ENCODE measurements at places on chromosomes 2 and 18.
A peak's percentile ranks its signal among the peaks of the same experiment; 100 is the strongest.

DNA sequence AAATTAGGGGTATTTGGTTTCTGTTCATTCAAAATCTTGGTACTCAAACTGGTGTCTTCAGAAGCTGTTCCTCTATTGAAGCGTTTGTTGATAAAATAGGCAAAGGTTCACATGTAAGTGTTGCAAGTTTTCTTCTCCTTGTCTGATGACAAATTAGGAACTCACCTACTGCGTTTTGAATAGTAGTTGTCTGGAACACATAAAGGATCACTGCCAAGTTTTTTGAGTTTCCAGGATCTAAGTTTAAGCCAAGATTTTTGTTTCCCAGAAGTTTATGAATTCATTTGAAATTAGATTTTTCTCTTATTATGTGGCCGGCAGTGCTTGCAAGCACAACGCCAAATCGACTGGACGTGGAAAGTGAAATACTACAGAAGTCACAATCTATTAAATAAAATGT, 85.4 kb downstream of the ARHGEF33 start:
- no peak for DNase-seq

GRCh38 chr2:134665727-134666506, 52.9 kb downstream of the TMEM163 start:
- DNase-seq = no peak

DNA sequence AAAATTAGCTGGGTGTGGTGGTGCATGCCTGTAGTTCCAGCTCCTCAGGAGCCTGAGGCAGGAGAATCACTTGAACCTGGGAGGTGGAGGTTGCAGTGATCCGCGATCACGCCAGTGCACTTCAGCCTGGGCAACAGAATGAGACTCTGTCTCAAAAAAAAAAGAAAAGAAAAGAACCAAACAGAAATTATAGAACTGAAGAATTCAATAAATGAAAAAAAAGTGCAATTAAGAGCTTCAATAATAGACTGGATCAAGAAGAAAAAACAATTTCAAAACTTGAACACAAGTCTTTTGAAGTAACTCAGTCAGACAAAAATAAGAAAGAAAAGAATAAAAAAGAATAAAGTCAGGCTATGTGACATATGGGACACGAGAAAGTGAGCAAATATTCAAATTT, 175.8 kb upstream of the ZSWIM2 start:
- no peak for DNase-seq

DNA sequence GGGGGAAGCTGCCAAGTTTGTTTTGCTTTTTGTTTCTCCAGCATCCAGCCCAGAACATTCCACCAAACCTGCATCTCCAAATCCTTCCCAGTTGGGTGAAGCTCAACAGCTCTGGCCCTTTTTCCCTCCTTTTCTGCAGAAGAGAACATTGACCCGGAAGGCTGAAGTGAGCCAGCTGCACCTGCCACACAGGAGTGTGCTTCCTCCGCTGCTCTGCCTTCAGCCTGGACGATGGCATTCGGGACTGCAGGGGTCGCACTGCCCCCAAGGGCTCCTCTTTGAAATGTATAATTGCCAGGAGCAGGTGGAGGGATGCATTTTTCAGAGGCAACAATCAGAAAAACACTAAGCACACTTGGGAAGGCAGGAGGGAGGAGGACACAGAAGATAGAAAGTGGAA, 41.8 kb downstream of the ST8SIA5 start:
- DNase-seq = no peak

GRCh38 chr18:60667016-60667415, 294.4 kb upstream of the MC4R start:
- no peak for DNase-seq

GRCh38 chr18:6793986-6794385, 64.5 kb downstream of the ARHGAP28 start:
- DNase-seq = no peak

DNA sequence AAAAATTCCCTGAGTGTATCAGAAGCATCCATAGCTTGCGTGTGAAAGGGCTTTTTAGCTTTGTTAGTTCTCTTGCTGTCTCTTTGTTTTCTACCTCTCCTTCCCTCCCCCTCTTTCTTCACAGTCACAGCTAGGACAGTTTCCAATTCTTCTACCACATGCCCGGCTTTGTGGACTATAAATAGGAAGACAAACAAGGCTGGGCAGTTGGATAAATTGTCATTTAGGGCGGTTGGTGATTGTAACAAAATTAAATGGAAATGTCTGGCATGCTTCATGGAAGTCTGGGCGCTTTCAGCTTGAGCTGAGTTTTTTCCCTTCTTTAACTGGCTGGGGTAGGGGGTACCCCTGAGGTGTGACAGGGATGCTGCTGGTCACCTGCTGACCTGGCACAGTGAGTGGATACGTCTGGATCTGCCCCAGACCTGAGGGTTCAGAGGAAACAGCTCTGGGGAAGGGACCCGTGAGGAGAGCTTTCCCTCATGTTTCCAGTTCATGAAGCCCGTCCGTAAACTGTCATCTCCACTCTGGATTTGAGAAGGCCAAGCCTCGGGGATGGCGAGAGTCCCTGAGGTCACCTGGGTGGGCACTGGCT, 29.0 kb upstream of the GIGYF2 start:
- no peak for DNase-seq

GRCh38 chr2:58540681-58541080, 299.6 kb upstream of the FANCL start:
- no peak for DNase-seq

DNA sequence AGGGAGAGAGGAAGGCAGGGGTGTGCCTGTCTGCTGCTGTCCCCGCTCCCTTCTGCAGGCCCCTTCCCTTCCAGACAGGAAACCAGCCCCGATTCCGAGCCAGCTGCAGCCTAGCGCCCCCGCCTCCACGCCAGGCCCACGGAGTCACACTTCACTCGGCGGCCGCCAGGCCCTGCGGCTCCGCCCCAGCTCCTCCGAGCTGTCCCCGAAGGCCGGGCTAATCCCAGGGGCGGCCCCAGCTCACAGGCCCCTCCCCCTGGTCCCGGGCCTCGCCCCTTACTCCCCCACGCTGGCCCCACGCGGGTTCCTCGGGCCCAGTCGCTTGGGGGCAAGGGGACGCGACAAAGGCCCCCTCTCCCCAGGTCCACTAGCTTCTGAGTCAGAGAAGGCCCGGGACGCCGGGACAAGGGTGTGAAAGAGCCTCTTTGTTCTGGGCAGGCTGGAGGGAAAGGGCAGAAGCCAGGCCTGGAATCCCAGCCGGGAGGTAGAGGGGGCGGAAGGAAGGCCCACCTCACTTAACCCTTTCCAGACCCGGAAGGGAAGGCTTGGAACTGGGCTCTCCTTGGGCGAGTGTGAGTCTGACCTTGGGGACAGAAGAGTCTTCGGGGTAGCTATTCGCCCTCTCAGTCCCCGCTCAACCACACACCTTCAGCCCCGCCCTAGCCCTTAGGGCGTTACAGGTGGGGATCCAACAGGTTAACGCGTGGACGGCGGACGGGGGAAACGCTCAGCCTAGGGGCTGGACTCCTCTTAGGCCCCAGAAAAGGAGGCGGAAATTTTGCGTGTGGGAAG, 1.2 kb downstream of the RTKN start:
- DNase-seq = peak; percentile 92

DNA sequence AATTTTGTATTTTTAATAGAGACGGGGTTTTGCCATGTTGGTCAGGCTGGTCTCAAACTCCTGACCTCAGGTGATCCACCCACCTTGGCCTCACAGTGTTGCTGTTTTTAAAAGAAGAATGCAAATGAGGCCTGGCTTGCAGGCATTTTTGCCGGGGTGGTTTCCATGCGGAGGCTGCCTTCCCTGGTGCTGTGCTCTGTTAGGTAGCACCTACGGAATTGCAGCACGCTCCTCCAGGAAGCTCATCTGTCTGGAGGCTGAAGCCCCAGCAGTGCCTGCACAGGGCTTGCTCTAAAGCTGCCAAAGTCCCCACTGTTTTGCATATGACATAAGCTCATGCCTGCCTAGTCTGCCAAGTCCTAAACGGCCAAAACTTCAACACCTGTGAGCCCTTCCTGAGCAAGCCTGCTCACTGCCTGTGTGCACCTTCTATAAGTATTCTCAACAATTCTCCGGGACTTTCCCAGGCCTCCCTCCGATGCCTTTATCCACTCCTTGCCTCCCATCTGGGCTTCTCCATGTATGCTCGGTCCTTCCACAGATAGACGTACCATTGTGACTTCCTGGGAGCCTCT, 551.3 kb upstream of the RAB6C start:
- DNase-seq = no peak

GRCh38 chr2:69828938-69829255, 563 bp upstream of the GMCL1 start:
- no peak for DNase-seq

GRCh38 chr2:172478353-172478752, 51.0 kb downstream of the ITGA6 start:
- no peak for DNase-seq

DNA sequence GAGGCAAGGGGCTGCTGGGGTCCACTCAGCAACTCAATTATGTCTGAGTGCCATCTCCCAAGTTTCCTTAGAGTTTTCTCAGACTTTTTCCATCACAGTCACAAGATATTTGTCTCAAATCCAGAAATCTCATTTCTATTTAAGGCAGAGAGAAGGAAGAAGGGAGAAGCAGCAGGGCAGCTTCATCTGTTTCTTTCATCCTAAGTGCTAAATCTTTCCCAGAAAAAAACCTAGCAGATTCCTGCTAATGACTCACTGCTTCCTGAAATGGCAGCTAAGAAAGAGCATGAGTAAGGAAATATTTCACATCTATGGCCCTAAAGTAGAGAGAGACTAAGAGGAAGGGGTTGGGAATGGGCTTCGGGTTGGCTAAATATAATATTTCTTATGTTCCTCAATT, 88.0 kb downstream of the KYNU start:
- DNase-seq = no peak

- DNase-seq = no peak
Measured at GRCh38 chr2:186327251-186327868, 158.7 kb upstream of the ZC3H15 start.

GRCh38 chr2:68203587-68203986, 45.9 kb downstream of the PNO1 start:
- no peak for DNase-seq

- peak; percentile 26 for DNase-seq
Measured at GRCh38 chr2:120568975-120569268, 166.7 kb upstream of the GLI2 start.

GRCh38 chr2:100234141-100234540, 88.2 kb downstream of the LONRF2 start:
- DNase-seq = no peak

DNA sequence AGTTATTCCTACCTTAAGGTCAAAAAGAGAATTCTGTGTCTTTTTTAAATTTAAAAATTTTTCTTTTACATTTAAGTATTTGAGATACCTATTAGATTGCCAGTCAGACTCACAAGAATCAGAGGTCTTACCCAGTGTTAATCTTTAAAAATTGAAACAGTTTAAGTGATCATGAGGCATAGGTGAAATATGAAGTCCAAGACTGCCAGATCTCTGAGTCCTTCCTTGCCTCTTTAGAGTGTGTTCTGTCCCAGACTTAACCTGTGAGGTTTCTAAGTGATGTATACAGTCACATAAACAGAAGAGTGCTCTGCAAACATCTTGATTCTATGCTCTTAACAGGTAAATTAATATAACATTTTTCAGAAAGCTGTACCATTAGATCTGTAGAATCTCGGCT, 40.6 kb downstream of the ACTR3 start:
- no peak for DNase-seq
